ENCODE measurements at places on chromosomes 7 and 10. TPM values are rescaled to one million over a fixed set of nuclear protein-coding genes. Genes with fewer than 3 reads are reported as not detected.

Gene PHYHIPL
- 2.3 TPM for total RNA-seq

Gene SNX10
- total RNA-seq = 0.53 TPM

Gene LEP
- total RNA-seq = not detected

Gene OR2A42
- not detected for total RNA-seq

Gene PDE6C
- not detected for total RNA-seq

Gene PAPOLB
- under 0.01 TPM for total RNA-seq

Gene SEMA3E
- total RNA-seq = 0.35 TPM

Gene POU6F2
- total RNA-seq = not detected

Gene CCZ1
- 77.4 TPM for total RNA-seq

Gene BLNK
- total RNA-seq = not detected

Gene PBLD
- 2.9 TPM for total RNA-seq

Gene CPA2
- total RNA-seq = not detected

Gene STEAP4
- total RNA-seq = under 0.01 TPM

Gene WDFY4
- total RNA-seq = not detected

Gene NUDT13
- total RNA-seq = 1.2 TPM

Gene IGFBP3
- 15.6 TPM for total RNA-seq

Gene LIPM
- not detected for total RNA-seq

Gene NODAL
- total RNA-seq = not detected

Gene AKR1B15
- total RNA-seq = not detected

Gene RET
- 0.29 TPM for total RNA-seq

Gene KCND2
- 1.4 TPM for total RNA-seq

Gene AKR1C8
- not detected for total RNA-seq

Gene HELLS
- 23.4 TPM for total RNA-seq

Gene HOXA11
- 28.4 TPM for total RNA-seq

Gene TUBB8
- total RNA-seq = not detected

Gene NAPEPLD
- total RNA-seq = 2.3 TPM

Gene FANK1
- 0.71 TPM for total RNA-seq

Gene CYP3A5
- 0.89 TPM for total RNA-seq

Gene ASL
- total RNA-seq = 58.5 TPM

Gene SSC4D
- total RNA-seq = 1.8 TPM

Gene PAOX
- 8.6 TPM for total RNA-seq
